Stomach (tissue), 19 donors: ENCODE measurements at places on chromosomes 3 and 15.

- DNase-seq = no peak
- no peak overlapping the region for H3K27ac ChIP-seq
- H3K36me3 ChIP-seq = no peaks in the 10 kb centered on the region
- no peak overlapping the region for H3K4me3 ChIP-seq
- H3K27me3 ChIP-seq = no peaks in the 10 kb centered on the region
Observed at GRCh38 chr3:143784446-143784845, 63.8 kb downstream of the SLC9A9 start.

GRCh38 chr3:193932576-193932975 lies 203.4 kb upstream of the HES1 start:
- H3K27me3 ChIP-seq = no peaks in the 10 kb centered on the region
- DNase-seq = no peak
- no peaks in the 10 kb centered on the region for H3K4me1 ChIP-seq
- no peaks in the 10 kb centered on the region for H3K36me3 ChIP-seq
- no peak overlapping the region for H3K27ac ChIP-seq
- no peak overlapping the region for H3K4me3 ChIP-seq

DNA sequence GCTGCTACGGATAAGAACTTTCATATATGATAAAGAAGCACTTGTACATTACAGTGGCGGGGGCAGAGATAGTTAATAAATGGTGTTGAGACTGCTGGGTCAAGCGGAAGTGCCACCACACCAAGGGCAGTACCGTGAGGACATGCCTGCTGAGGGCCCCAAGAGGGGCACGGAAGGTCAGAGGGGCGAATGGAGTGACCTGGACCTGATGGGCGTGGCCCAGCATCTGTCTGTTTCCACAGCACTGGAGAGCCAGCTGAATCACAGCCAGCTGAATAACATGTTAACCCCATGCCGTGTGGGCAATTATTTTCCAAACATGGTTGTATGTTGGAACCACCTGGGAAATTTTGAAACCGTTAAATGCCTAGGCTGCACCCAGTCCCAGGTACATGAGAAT lies 37.2 kb downstream of the ANKDD1A start:
- H3K36me3 ChIP-seq = peaks cover 11% of the 10 kb centered on the region
- H3K27ac ChIP-seq = no peak overlapping the region
- H3K27me3 ChIP-seq = no peaks in the 10 kb centered on the region
- no peak overlapping the region for H3K4me3 ChIP-seq
- no peak for DNase-seq
- no peaks in the 10 kb centered on the region for H3K4me1 ChIP-seq

DNA sequence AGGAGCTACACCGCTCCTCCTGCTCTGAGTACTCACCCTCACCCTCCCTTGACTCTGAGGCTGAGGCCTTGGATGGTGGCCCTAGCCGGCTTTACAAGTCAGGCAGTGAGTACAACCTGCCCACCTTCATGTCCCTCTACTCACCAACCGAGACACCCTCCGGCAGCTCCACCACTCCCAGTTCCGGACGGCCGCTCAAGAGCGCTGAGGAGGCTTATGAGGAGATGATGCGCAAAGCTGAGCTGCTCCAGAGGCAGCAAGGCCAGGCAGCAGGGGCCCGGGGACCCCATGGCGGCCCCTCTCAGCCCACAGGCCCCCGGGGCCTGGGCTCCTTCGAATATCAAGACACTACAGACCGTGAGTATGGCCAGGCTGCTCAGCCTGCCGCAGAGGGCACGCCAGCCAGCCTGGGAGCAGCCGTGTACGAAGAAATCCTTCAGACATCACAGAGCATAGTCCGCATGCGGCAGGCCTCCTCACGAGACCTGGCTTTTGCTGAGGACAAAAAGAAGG lies 21.2 kb upstream of the APEH start:
- DNase-seq = no peak
- H3K36me3 ChIP-seq = no peaks in the 10 kb centered on the region
- H3K27me3 ChIP-seq = no peaks in the 10 kb centered on the region

DNA sequence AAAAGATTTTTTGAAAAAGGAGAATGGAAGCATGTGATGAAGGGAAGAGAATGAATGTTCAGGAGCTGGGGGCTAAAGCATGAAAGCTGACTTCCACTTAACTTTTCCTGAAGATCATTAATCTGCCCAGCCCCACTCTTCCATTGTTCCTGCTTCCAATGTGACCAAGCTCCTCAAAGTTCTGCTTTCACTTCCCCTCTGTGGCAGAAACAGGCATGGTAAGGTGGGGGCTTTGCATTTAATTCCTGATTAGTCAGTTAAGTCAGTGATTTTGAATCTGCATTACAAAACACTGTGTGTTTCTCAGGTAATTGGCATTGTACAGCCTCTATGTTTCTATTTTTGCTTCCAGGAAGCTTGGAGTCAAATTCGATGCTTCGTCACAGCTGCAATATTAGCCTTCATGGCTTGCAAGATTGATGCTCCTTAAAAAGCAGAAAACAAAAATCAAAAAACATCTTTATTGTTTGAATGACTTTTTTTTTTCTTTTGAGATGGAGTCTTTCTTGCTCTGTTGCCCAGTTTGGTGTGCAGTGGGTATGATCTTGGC lies 7.3 kb upstream of the TM6SF1 start:
- no peak overlapping the region for H3K4me3 ChIP-seq
- DNase-seq = peak; percentile 40
- H3K27ac ChIP-seq = no peak overlapping the region
- H3K4me1 ChIP-seq = no peaks in the 10 kb centered on the region
- H3K27me3 ChIP-seq = peaks cover 19% of the 10 kb centered on the region

GRCh38 chr15:50064673-50065072 lies 54.4 kb downstream of the ATP8B4 start:
- H3K4me3 ChIP-seq = no peak overlapping the region
- no peak overlapping the region for H3K27ac ChIP-seq
- DNase-seq = no peak
- H3K36me3 ChIP-seq = no peaks in the 10 kb centered on the region
- no peaks in the 10 kb centered on the region for H3K4me1 ChIP-seq

GRCh38 chr15:23736033-23736673 lies 49.0 kb upstream of the NDN start:
- H3K27me3 ChIP-seq = peaks cover 6% of the 10 kb centered on the region
- H3K4me1 ChIP-seq = no peaks in the 10 kb centered on the region
- no peak overlapping the region for H3K4me3 ChIP-seq
- DNase-seq = no peak
- H3K27ac ChIP-seq = no peak overlapping the region

- no peaks in the 10 kb centered on the region for H3K4me1 ChIP-seq
- peak; percentile 71 for DNase-seq
- H3K27me3 ChIP-seq = peaks cover 3% of the 10 kb centered on the region
- no peak overlapping the region for H3K27ac ChIP-seq
Observed at GRCh38 chr15:88974392-88974791, 61.2 kb upstream of the MFGE8 start.

- peaks cover 19% of the 10 kb centered on the region for H3K36me3 ChIP-seq
- H3K4me1 ChIP-seq = peaks cover 82% of the 10 kb centered on the region
- no peaks in the 10 kb centered on the region for H3K27me3 ChIP-seq
- no peak overlapping the region for H3K4me3 ChIP-seq
- peak overlapping the region; percentile 31 for H3K27ac ChIP-seq
Observed at GRCh38 chr3:152444029-152444641, 175.4 kb downstream of the MBNL1 start.

GRCh38 chr3:8756671-8757070 lies 12.7 kb downstream of the OXTR start:
- H3K27me3 ChIP-seq = no peaks in the 10 kb centered on the region
- H3K4me1 ChIP-seq = no peaks in the 10 kb centered on the region
- H3K36me3 ChIP-seq = no peaks in the 10 kb centered on the region
- H3K4me3 ChIP-seq = no peak overlapping the region
